BE2C (cell line): ENCODE measurements at places on chromosomes 4 and X.

- DNase-seq: no peak
These were observed 1186.8 kb downstream of the TECRL start for GRCh38 chr4:63222466-63222865.

GRCh38 chr4:8147231-8147970 lies 11.2 kb downstream of the ABLIM2 start:
- DNase-seq: no peak

DNA sequence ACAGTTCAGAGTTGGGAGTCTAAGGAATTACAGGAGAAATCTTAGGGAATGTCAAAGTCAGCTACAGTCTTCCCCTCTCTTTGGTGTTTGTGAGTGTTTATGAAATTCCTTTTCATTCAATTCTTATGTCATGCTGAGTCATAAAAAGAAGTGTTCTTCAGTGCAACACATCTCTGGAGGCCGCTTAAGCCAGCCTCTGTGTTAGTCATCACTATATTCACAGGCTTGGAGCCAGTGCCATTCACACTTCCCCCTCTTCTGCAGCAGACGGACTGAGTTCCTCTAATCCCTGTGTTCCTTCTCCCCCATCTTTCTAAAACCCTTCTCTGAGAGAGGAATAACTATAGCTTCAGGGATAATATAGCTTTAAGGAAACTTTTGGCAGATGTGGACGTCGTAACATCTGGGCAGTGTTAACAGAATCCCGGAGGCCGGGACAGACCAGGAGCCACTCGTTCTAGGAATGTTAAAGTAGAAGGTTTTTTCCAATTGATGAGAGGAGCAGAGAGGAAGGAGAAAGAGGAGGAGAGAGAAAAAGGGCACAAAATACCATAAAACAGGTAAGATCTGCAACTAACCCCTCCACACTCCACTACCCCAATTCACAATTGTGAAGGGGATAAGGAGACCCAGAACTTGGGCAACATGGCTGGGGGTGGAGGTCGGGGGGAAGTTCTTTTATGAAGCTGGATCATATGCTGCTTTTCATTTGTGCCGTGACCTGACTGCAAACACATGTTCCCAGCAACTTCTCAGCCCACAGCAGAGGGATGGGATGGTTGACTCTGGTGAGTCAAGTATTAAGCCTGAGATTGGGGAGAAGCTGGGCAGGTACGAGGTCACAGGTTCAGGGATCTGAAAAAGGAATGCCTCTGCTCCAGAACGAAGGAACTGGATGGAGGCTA lies at the start of gene SRPX2:
Gene SRPX2, plus strand, starts transcription at position 244 of the 905 bp plus-strand sequence. CDS start 2,124 bp downstream, outside the sequence.
- DNase-seq: no peak

GRCh38 chrX:11791090-11791489 lies 33.1 kb downstream of the MSL3 start:
- DNase-seq: peak; percentile 7

GRCh38 chrX:123779908-123780396 lies 47.1 kb upstream of the THOC2 start:
- no peak for DNase-seq

DNA sequence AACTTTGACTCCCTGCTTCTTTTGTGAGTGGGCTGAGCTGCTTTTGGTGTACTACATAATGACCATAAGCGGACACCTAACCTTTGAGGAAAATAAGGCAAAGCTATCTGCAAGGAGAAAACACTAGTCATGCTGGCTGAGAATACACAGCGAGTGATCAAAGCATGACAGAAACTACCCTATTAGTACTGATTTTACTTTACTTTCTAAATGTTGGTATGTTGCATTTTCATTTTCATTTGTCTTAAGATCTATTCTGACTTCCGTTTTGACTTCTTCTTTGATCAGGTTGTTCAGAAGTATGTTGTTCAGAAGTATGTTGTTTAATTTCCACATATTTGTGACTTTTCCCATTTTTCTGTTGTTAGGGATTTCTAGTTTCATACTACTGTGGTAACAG lies 361.1 kb downstream of the TRAM1L1 start:
- DNase-seq: no peak

- DNase-seq: no peak
These were observed 26.6 kb upstream of the HTRA3 start for GRCh38 chr4:8242782-8243560.

GRCh38 chr4:111635646-111636045 lies 509.6 kb upstream of the FAM241A start:
- DNase-seq: no peak
